ENCODE measurements at places on chromosomes 1 and 21.

DNA sequence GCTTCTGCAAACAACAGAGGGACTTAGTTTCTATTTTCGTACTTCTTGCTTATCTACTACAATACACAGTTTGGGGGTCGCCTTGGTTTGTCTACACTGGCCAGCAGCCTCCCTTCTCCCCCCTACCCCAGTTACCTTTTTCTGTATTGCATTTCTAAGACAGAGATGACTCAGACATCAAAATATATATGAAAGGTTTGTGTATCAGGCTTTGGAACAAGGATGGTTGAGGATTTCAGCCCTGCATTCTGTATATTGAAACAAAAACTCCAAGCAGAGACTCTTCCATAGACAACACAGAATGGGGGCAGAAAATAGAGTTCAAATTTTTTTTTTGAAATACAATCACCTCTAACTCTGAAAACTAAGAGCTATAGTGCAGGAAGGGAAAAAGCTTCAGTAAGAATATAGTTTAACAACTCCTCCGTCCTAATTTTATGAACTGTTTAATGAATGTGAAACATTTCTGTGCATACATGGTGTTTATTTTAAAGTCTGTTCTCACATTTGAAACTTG lies 1.9 kb downstream of the SAMD13 start:
- DNase-seq: no peak

DNA sequence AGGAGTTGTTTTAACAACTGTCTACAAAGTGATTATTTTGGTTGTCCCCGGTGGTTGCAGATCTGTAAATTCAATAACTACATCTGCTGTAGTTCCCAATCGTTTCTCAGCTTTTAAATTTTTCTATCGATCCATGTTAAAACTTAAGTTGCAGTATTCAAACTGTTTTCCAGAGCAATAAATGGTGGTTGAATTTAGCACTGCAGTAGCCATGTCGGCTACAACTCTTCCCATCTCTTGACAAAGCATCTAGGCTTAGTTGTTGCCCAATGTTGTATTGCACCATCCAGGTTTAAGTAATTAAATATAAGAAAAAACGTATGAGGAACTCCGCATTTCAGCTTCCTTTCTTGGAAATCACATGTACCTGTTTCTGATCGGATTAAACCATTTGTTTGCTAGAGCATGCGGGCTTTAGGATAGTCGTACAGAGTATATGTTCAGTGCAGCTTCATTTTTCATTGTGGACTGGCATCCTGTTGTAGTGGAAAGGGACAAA lies 996 bp downstream of the CNIH4 start:
- no peak for DNase-seq

- DNase-seq: no peak
Measured at GRCh38 chr1:150780510-150780909, 14.9 kb upstream of the CTSS start.

DNA sequence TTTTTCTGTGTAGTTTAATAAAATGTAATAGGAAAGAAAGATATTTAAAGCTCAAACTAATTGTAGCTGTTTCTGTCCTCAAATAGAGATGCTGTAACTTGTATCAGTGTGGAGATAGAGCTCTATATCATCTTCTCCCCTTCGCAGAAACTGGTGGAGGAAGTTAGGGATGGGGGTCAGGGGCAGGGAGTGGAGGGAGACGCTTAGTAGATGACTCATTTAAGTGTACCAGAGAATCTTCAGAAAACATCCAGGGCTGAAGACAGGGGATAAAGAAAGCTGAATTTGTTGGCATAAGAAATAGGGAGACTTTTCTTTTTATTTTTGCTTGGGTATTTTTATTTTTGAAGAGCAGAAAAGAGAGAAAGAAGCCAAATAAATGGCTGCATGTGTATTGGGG lies 282.6 kb upstream of the DPYD start:
- DNase-seq: peak; percentile 33

DNA sequence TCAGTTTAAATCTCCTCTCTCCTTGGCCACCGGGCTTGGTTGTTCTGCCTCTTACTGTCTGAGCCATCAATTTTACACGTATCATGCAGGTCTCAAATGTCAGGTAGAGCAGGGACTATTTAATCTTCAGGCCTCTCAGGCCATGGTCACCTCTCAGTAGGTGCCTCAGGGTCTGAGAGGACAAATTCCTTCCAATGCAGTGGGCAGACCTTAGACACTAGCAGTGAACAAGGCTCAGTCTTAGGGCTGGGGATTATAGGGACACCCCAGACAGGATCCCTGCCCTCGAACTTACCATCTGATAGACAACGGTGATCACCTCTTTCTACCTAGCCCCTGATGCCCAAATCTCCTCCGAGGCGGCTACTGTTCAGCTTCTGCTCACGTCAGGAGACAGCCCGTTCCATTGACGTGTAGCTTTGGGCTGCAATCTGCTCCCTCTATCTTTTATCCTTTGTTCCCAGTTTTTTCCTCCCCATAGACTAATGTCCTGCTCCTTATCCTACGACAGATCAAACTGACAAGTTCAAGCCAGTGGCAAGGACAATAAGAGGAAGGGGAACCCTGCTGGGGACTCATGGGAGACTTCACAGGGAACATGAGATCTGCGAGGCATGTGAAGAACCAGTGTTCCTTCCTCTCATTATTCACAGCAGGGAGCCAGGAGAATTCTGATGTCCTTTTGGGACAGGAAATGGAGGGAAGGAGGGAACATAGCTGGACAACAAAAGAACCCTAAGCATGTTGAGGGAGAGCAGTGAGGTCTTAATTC lies 1.4 kb upstream of the MYOG start:
- DNase-seq: no peak

GRCh38 chr1:184792450-184792969 lies 37.9 kb upstream of the EDEM3 start:
- DNase-seq: peak; percentile 93

GRCh38 chr1:102726417-102726816 lies 381.9 kb downstream of the COL11A1 start:
- peak; percentile 76 for DNase-seq

DNA sequence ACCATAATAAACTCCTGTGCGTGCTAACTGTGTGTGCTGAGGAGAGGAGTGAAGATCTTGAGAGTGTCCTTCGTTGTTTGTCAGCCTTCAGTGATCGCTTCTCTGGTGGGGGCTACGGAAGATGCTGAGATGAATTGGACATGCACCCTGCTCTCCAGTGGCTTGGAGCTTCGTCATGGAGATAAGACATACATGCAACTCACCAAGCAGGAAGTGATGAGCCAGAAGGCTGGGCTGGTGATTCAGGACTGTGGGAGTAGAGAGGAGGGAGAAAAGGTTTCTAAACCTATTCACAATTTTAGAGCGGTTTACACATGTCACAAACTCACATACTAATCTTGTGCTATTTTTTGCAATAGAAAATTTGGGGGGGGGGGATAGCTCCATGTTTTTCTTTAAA lies 128.9 kb upstream of the ADAR start:
- peak; percentile 93 for DNase-seq

DNA sequence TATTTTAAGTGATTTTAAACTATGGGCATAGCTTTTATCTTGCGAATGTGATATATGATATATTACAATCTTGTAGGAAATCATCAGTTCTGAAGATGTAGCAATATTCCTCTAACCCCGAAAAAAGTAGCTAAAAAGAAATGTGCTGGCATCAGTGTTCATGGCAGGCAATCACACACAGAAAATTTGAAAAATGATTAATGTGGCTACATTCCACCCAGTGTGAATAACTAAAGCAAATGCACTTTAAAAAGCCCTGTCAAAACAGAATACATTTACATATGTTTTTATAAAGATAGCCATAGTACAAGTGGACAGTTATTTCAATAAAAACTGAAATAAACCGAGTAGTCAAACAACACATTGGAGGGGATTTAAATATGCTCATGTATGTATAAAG lies 260.2 kb downstream of the HHAT start:
- no peak for DNase-seq

DNA sequence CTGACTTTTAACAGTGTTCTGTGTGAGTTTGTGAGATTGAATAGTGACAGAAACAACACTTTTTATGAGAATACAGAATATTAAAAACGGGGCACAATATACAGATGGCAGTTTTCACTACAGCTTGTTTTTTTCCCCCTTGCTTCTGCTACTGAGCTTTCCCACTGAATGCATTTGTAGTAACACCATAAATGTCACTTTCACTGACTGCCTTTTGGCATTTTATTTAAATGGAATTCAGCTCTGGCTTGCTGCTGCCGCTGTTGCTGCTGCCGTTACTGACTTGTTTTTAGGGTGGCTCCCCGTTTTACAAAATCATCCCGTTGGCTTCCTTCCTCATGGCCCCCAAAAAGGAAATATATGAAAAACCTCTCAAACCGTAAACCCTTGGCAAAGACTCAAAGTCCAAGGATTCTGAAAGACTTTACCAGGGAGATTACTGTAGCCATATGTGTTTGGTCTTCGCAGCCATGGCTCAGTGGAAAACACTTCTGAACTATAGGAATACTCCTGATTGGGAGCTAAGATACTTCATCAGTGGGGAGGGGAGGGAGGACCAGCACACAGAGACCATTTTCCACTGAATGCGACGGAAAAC lies 151.0 kb downstream of the NUF2 start:
- no peak for DNase-seq

GRCh38 chr1:241677201-241677600 lies 25.1 kb downstream of the WDR64 start:
- no peak for DNase-seq

DNA sequence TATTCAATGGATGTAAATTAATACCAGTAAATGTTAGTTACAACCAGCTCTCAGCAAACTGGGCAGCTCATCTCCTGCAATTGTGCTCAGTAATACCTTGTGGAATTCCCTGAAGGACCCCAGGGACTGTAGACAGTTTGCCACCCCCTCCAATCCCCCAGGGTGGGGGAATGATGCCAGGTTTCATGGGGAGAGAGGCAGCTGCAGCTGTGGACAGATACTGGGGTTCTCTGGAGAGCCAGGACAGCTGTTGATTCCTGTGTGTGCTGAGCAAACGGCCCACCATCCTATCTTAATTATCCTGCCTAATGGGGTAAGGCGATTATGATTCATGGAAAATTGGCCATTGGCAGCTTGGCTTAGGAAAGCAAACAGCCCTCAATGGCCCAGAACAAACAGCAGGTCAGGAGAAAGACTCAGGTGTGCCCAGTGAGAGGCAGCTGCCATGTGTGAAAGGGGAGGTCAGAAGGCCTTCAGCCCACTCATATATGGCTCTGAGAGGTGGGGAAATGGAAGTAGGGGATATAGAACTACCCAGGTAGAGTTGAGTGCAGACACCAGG lies 148.9 kb upstream of the CTTNBP2NL start:
- no peak for DNase-seq

DNA sequence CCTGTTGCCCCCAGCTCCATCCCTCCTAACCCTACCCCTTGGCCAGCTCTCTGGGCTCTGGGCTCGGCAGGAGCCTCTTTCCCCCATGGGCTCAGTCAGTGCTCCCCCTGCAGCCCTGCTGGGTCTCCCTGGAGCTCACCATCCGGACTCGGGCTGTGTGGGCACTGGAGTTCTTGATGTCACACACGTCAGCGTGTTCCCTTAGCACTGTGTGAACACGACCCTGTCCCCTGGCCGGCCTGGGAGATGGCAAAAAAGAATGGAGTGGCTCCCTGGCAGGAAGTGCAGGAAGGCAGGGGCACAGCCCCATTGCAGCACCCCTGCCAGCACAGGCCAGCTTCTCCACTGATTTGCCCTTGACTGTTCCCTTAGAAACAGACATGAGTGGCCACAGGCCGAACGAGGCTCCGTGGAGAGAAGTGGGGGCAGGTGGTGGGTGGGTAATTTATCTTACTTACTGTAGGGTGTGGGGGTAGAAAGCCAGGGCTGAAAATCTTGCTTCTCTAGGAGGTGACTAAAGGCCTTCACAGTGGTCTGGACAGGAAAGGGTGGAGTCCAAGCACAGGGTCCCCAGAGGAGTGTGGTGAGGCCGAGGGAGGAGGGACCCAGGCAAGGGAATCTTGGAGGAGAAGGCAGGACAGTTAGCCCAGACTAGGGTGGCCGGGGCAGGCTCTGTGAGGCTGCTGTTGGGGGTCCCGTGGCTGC lies 381.7 kb upstream of the VAMP3 start:
- DNase-seq: no peak

DNA sequence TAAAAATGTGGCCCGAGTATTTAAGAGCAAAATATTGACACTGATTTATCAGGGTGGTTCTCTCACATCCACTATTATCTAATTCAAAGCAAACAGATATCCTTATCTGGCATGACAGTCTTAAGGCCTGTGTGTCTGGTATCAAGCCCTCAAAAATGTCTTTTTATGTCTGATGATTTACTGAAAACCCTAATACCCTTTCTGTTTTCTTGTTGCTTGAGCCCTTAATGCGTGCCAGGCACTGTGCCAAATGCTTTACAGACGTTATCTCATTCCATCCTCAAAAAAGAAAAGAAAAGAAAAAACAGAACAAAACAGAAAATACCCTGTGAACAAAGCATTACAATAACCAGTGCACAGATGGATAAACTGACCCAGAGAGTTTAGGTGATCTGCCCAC lies 5.7 kb downstream of the DUSP23 start:
- no peak for DNase-seq

DNA sequence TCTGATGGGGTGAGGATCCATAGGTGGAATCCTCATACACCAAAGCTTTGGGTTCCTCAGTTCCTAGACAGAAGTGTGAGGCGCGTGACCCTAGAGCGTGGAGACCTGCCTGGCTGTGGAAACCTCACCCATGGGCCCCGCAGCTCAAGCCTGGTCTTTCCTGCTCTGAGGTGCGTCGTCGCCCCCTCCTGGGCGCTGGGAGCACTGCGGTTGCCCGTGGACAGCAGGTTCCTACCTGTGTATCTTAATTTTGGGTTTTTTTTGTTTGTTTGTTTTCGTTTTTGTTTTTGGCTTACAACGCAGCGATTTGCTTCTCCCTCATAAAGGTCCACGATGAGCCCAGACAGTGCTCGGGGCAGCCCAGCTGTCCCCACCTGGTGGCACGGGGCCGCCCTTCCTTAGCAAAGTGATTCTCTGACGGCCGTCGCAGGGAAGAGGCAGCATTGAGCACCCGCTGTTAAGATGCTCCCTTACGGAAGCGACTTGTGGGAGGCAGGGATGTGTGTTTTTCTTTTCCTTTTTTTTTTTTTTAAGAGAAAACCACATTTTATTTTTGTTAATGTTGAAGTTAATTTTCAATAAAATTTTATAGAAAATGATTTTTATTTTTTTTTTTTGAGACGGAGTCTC lies 36.5 kb upstream of the TRAPPC10 start:
- peak; percentile 40 for DNase-seq

DNA sequence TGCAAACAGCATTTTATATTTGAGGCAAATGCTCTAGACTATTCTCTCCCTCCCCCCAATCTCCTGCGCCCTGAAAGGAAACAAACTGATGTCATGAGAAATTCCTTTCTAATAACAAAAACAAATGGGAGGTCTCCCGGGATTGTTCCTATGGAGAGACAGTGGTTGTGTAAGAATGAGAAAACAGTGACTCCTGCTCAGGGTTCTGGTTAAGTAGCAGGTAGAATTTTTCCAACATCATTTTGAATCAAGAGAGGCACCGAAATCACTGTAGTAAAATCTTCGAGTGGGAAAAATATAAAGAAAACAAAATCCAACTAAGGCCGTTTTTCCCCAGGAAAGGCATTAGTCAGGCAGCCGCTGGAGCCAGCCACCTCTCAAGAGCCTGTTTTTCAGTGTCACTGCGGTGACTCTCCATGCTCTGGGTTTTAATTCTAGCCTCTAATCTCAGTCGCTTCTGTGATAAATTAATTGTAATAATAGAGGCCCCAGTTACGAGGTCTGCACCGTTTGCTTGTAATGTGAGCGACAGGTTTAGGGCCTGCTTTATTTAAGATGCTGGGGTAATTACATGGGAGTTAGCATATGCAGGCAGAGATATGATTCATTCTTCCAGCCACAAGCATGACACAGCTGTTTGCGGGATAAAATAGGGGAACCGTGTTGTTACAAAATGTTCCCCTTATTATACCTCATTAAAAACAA lies 80.3 kb downstream of the RNF220 start:
- peak; percentile 82 for DNase-seq

- no peak for DNase-seq
Measured at GRCh38 chr1:81937791-81938450, 137.2 kb downstream of the ADGRL2 start.
